Vagina (tissue), 2 donors: ENCODE measurements at places on chromosomes 6 and 20.

DNA sequence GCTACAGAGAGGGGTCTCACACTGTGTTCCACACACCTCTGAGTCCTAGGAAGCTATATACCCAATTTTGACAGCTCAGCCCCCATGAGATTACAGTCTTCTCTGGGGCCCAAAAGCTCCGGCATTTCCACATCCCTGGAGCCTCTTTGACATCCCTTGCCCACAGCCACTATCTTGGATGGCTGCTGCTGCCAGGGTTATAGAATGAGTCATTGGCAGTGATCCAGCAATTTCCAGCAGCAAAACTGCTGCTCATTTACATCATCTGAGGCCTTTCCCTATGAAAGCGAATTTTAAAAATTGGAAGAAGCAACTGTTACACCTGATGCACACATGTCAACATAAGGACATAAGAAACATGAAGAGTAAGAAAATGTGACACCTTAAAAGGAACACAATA, 590.7 kb downstream of the MEI4 start:
- no peaks in the 10 kb centered on the region for H3K4me1 ChIP-seq
- no peaks in the 10 kb centered on the region for H3K36me3 ChIP-seq
- no peak overlapping the region for H3K4me3 ChIP-seq
- DNase-seq = no peak

- no peak for DNase-seq
- H3K36me3 ChIP-seq = no peaks in the 10 kb centered on the region
- no peak overlapping the region for H3K27ac ChIP-seq
- no peaks in the 10 kb centered on the region for H3K4me1 ChIP-seq
- H3K4me3 ChIP-seq = no peak overlapping the region
Measured at GRCh38 chr6:139017227-139017626, 11.3 kb upstream of the ABRACL start.

DNA sequence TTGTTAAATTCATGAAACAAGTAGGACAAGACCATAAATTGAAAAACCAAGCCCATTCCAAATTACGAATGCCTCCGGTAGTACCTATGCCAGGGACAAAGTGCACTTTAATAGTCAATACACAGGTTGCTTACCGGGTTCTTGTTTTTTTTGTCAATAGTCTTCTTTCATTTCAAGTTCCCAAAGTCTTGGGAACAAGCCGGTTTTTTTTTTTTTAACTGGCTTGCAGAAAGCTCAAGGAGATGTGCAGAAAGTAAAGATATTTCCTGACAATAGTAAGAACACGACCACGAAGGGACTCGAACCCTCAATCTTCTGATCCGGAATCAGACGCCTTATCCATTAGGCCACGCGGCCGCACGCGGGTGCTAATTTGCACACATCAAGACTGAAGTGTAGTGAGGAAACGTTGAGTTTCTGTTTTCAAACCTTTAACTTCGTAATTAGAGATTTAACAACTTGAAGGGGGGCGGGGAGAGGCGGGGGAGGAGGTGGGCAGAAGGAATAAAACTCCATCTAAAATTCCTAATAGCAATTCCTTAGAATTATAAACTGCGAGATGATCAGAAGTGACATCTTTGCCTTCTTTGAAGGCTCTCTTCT, 181.0 kb downstream of the TRIM27 start:
- no peaks in the 10 kb centered on the region for H3K4me1 ChIP-seq
- DNase-seq = no peak
- no peak overlapping the region for H3K4me3 ChIP-seq
- no peak overlapping the region for H3K27ac ChIP-seq
- no peaks in the 10 kb centered on the region for H3K36me3 ChIP-seq
- H3K27me3 ChIP-seq = no peaks in the 10 kb centered on the region

- H3K4me1 ChIP-seq = no peaks in the 10 kb centered on the region
- H3K27ac ChIP-seq = no peak overlapping the region
- H3K27me3 ChIP-seq = no peaks in the 10 kb centered on the region
- H3K36me3 ChIP-seq = no peaks in the 10 kb centered on the region
- no peak for DNase-seq
- H3K4me3 ChIP-seq = no peak overlapping the region
Measured at GRCh38 chr6:136887953-136888352, 34.1 kb upstream of the SLC35D3 start.

GRCh38 chr20:33862709-33863403, 51.7 kb downstream of the CHMP4B start:
- no peak for DNase-seq
- H3K4me3 ChIP-seq = no peak overlapping the region
- H3K4me1 ChIP-seq = peaks cover 21% of the 10 kb centered on the region
- H3K27ac ChIP-seq = no peak overlapping the region

DNA sequence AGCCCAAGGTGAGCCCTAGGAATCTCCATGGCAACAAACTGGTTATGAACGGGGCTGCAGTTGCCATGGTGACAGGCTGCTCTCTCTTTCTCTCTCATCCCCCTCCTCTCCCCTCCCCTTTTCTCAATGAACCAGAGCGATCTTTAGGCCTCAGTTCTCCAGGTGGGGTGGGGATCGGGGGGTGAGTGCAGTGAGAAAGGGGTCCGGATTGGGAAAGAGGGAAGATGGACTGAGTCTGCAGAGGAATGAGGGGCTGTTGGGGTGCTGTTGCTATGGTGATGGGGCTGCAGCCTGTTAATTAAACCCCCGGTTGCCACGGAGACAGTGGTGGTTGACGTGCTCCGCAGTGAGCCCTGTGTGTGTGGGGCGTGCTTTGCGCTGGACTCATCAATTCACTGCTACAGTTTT, 3.6 kb upstream of the SLC12A5 start:
- no peak overlapping the region for H3K27ac ChIP-seq
- no peak overlapping the region for H3K4me3 ChIP-seq
- H3K36me3 ChIP-seq = no peaks in the 10 kb centered on the region
- peaks cover 19% of the 10 kb centered on the region for H3K4me1 ChIP-seq

DNA sequence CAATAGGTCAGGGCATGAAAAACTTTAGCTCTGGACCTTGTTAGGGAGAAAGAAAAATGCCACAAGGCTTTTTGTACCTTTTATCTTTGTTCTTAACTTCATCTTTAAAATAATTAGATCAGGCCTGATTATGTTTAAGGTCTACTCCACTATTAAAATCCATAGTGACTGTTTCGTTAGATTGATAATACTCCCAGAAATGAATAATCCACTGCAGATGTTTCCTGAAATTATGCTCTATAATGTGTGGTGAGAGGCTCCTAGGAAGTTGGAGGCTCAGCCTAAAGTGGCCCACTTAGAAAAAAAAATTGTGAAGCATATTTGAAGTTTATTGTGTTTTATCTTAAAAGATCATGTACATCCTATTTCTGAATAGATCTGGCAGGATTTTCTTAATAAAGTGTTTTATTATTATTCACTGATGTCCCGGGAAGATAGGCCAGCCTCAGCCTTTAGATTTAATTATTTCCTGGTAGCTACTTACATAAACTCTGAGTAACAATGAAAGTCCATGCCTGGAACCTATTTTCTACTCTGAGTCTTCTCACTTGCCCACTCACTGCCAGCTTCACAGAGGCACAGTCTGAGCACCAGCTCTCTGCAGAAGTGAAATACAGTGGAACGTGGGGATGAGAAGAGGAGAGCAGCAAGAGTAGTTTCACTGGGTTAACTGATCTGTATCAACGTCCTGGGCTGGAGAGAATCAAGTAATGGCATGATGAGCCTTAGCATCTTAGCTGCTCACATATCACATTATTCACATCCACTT, 126.8 kb upstream of the TMEM170B start:
- no peaks in the 10 kb centered on the region for H3K36me3 ChIP-seq
- no peak for DNase-seq
- H3K27me3 ChIP-seq = no peaks in the 10 kb centered on the region
- H3K4me3 ChIP-seq = no peak overlapping the region

DNA sequence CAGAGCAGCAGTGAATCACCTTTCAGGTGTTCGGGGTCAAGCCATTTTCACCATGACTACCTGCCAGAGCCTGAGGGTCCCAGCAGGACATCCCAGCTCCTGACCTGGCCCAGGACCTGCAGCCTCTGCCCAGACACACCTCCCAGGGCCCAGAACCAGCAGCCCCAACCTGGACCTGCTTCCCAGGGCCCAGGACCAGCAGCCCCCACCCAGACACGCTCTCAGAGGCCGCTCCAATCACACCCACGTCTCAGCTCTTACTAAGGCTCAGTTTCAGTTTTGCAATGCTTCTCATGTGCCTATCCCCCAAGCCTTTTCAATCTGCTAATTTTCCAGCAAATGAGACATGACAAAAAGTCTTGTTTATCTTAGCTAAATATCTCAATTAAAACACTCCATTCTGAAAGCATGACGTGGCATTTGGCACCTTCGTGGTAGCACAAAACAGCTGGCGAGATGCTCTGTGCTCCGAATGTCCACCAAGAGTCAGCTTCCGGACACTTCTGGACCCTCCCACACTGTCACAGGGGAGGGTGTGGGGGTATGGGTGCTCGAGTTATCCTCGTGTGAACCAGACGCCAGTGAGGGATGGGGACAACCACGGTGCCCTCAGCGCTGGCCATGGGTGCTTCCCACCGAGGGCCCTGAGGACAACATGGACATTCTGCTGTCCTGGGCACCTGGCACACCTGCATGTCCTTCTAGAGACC, 253.2 kb downstream of the DLL1 start:
- no peaks in the 10 kb centered on the region for H3K27me3 ChIP-seq
- no peak overlapping the region for H3K4me3 ChIP-seq
- peak overlapping the region; percentile 83 for H3K27ac ChIP-seq
- DNase-seq = peak; percentile 89
- H3K36me3 ChIP-seq = no peaks in the 10 kb centered on the region
- H3K4me1 ChIP-seq = no peaks in the 10 kb centered on the region

DNA sequence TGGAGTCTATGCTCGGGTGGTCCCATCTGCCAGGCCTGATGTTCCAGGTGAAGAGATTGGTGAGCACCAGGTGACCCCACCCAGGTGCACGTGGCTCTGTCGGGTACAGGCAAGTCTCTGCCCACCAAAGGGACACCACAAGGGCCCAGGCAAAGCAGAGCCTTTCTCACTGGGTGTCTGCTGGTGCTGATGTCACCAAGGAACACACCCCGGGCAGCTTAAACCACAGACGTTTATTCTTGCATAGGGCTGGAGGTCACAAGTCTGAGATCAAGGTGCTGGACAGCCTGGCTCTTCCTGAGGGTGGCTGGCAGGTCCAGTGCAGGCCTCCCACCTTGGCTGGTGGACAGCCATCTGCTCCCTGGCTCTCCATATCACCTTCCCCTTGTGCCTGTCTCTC, 100.7 kb upstream of the CD93 start:
- no peak overlapping the region for H3K4me3 ChIP-seq
- H3K4me1 ChIP-seq = no peaks in the 10 kb centered on the region
- peak overlapping the region; percentile 44 for H3K27ac ChIP-seq

- no peaks in the 10 kb centered on the region for H3K36me3 ChIP-seq
- no peak overlapping the region for H3K27ac ChIP-seq
- H3K27me3 ChIP-seq = no peaks in the 10 kb centered on the region
- DNase-seq = peak; percentile 72
Measured at GRCh38 chr20:4088766-4089165, 73.4 kb upstream of the RNF24 start.

GRCh38 chr6:139905404-139906052, 531.1 kb upstream of the CITED2 start:
- no peaks in the 10 kb centered on the region for H3K27me3 ChIP-seq
- H3K36me3 ChIP-seq = no peaks in the 10 kb centered on the region
- no peak for DNase-seq
- no peak overlapping the region for H3K4me3 ChIP-seq
